ENCODE measurements at places on chromosomes 4 and X.
A peak's percentile ranks its signal among the peaks of the same experiment; 100 is the strongest.

DNA sequence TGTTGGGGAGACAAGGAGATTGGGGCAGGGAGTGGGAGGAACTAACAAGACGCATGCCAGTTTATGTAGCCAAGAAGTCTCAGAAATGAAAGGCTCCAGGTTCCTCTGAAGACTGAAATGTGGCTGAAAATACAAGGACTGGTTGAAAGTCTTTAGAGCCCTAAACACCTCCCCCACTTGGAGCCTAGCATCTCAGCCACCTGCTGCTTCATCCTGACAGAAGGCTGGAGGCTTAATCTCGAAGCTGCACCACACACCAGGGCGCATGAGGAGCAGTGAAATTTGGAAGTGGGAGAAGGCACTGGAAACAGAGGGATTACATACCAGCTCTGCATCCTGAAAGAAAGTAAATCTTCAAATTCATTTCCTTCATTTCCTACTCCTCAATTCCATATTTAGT lies 160.7 kb upstream of the FTHL17 start:
- no peak for DNase-seq

GRCh38 chrX:65480960-65481359 lies 53.6 kb downstream of the LAS1L start:
- no peak for DNase-seq

GRCh38 chrX:155027509-155028066 lies 944 bp downstream of the FUNDC2 start:
- peak; percentile 63 for DNase-seq

- DNase-seq = no peak
Measured at GRCh38 chr4:15343581-15343980, 84.3 kb upstream of the C1QTNF7 start.

- DNase-seq = no peak
Measured at GRCh38 chr4:150572704-150573504, 9.0 kb upstream of the MAB21L2 start.

GRCh38 chr4:85737254-85737653 lies 262.3 kb downstream of the ARHGAP24 start:
- DNase-seq = peak; percentile 44

DNA sequence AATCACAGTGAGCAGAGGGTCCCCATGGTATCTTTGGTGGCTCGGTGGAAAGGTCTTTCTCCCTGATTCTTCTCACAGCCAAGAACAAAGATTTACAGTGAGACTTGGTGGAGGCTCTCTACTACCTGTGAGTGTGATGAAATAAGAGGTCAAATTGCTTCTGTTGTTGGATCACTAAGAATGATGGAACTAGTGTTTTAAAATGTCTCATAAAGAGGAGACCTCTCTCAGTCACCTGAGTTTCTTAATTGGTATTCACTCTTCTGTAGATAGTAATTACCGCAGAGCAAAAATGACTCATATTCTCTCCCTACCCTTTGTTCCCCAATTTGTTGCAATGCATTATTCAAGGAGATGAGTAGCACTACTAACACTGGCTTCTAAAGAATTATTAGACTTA lies 100.9 kb upstream of the TBC1D9 start:
- no peak for DNase-seq

DNA sequence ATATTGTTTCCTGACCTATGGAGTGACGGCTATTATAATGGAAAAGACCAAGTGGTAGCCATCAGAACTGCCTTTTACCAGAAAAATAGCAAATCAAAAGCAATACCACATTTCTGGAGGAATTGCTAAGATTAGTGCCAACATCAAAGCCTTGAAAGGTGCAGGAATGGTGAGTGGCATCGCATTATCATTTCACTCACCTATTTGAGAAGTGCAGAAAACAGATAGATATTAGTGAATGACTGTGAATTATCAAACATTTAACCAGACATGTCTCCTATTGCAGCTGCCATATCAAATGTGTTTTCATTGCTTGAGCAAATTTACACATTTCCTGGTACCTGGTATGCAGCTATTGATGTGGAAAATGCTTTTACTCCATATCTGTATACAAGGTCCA lies 1638.1 kb upstream of the PABPC4L start:
- DNase-seq = no peak

DNA sequence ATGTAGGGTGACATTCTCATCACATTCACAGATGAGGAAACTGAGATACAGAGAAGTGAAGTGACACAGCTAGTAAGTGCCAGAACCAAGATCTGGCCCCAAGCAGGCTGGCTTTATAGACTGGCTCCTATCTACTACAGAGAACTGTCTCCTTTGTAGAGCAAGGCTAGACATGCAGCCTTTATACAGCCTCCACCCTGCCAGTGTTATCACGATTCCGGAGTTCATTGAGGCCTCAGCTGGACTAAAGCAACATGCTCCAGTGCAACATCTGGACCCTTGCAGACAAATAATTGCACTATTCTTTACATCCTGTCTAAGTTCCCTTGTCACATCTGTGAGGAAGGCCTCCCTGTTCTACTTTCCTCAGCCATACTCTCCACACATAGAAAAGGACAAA lies 58.0 kb upstream of the XIAP start:
- DNase-seq = no peak

- no peak for DNase-seq
Measured at GRCh38 chrX:64352081-64352480, 43.2 kb downstream of the MTMR8 start.

GRCh38 chr4:86496094-86497080 lies 97.7 kb upstream of the PTPN13 start:
- peak; percentile 55 for DNase-seq

GRCh38 chrX:13401724-13402123 lies 81.9 kb upstream of the ATXN3L start:
- DNase-seq = no peak

DNA sequence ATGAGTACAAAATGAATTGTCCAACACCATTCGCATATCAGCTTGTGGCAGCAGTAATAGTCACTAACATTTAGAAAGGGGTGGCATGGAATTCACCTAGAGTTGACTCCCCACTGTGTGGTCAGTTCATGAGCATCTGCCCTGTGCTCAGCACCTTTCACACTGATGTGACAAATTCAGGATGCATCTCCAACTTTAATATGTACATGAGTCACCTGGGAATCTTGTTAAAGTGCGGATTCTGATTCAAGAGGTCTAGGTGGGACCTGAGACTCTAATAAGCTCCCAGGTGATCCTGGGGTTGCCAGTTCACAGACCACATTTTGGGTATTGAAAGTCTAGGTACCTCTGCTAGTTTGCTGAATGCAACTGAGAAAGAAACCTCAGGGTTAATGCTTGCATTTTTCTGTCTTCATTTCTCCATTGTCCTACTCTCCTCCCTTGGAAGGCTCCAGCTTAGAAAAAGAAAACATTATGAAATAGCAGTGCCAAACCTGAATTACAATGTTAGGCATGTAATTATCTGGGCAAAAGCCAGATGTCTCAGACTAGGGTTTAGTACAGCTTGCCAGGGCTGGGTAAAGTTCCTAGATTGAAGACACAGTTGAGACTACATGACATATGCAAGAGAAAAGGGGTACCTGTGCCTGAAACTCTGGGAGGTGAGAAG lies 32.7 kb downstream of the TMSB4X start:
- no peak for DNase-seq

GRCh38 chr4:145773581-145774234 lies 93.8 kb downstream of the C4orf51 start:
- no peak for DNase-seq

DNA sequence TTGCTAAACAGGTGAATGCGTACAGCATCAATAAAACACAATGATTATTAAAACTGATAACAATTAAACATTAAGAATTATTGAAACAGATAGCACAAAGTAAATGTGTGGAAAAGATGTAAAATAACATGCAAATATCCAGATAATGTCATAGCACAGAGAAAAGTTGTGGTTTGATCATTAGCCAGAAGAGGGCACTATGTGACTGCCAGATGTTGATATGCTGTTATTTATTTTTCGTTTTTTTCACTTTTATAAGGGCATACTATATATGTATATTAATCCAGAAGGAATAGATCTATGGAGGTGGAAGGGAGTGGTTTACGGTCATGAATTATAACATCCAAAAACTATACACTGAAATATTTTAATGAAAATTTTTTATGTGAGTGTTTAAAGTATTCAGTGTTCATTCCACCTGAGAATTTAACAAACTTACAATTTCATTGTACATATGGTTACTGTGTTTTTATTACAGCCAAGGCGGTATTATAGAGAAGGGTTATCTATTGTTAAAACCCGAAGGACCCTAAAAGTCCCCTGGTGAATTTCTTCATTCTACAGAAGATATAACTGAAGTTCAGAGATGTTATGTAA lies 211.9 kb upstream of the UGT8 start:
- DNase-seq = peak; percentile 47

- peak; percentile 17 for DNase-seq
Measured at GRCh38 chr4:113908829-113909228, 70.6 kb downstream of the ARSJ start.

GRCh38 chrX:27555514-27555913 lies 34.6 kb upstream of the DCAF8L2 start:
- peak; percentile 69 for DNase-seq

- no peak for DNase-seq
Measured at GRCh38 chr4:73252001-73252400, 6.6 kb downstream of the ANKRD17 start.

DNA sequence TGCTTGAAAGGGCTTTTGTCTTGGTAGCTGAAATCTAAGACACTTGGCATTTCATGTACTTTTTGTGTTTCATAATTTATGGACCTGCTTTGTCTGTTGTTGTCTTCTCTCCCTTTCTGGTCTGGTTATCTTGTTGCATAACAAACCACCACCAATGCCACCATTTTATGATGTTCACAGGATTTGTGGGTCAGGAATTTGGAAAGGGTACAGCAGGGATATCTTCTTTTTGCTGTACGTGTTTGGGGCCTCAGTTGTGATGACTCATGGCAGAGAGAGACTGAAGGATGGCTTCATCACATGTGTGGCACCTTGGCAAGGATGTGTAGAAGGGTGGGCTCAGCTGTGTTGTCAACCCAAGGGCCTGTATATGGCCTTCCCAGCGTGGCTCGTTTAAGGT lies 35.2 kb downstream of the KDM6A start:
- DNase-seq = peak; percentile 49

DNA sequence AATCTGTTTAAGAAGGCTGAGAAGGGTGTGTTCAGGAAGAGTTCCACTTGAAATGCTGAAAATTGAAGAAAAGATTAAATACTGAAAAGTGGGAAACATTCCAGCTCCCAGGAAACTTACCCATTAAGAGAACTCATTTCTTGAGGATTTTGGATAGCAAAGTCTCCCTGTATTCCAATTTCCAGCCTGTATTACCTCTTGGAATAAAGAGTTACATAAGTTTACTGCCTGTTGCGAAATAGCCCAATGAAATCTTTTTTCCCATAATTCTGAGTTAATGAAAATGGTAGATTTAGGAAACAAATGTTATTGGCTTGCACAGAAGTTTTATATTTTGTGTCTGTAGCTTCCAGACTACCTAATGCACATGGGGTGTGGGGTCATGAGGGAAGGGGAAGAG lies 12.0 kb downstream of the NHSL2 start:
- DNase-seq = no peak

DNA sequence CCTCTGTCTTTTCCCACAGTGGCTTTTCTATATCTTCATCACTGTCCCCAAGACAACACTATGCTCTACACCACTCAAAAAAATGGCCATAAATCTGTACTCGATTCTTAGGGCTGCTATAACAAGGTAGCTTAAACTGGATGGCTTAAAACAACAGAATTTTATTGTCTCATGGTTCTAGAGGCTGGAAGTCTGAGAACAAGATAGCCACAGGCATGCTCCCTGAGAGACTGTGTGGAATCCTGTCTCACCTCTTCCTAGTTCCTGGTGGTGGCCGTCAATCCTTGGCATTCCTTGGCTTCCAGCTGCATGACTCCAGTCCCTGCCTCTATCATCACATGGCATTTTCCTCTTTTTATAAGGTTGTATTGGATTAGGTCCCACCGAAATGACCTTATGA lies 70.7 kb upstream of the DCLK2 start:
- no peak for DNase-seq

DNA sequence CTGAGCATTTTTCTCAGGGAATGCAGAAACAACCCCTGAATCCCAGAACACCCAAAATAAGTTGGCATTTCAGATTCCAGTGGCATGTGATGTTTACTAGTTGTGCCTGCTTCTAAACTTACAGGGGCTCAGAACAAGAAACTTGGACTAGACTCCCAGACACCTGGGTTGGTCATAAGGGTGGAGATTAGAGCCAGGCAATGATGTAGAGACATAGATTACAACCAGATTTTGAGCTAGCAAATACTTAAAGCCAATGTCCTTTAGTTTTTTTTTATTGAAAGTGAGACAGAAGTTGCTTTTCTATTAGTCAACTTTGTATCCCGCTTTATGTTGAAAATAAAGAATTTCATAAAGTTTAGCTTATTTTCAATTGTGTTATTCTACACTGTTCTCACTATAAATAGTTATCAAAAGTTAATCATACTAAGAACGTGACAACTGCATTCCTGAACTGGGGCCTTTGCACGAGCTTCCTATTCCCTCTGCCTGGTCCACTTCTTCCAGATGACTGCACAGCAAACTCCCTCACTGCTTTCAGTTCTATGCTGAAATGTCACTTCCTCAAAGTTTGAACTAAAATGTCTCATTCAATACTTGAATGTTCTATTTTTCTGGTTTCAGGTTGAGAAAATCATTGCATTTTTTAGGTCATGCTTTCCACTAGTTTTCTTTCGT lies 224.7 kb upstream of the PPP1R2C start:
- DNase-seq = no peak

- peak; percentile 69 for DNase-seq
Measured at GRCh38 chr4:72418458-72418857, 150.6 kb downstream of the ADAMTS3 start.

DNA sequence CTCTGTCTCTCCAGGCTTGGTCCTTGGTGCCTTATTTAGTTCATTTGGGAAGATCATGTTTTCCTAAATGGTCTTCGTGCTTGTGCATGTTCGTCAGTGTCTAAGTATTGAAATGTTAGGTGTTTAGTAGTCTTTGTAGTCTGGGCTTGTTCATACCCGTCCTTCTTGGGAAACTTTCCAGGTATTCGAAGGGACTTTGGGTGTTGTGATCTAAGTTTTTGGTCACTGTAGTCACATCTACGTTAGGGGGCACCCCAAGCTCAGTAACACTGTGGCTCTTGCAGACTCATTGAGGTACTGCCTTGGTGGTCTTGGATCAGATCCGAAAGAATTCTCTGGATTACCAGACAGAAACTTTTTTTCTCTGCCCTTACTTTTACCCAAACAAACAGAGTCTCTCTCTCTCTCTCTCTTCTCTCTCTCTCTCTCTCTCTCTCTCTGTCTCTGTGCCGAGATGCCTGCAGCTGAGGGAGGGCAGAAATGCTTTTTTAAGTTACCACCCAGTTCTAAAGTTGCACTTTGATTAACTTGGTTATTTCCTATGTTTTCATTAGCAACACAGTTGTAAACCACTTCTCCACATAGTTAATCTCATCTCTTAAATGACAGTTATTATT lies 67.6 kb upstream of the SLC7A3 start:
- peak; percentile 42 for DNase-seq

GRCh38 chr4:76007089-76007862 lies at the start of gene CXCL9:
Gene CXCL9 (minus strand): TSS chr4:76007509. CDS start chr4:76007449, 60 bp downstream.
- no peak for DNase-seq

GRCh38 chrX:75151827-75152592 lies 4.1 kb downstream of the ABCB7 start:
- DNase-seq = no peak

GRCh38 chr4:25172961-25173915 lies 13.0 kb upstream of the SEPSECS start:
- peak; percentile 49 for DNase-seq

All from SK-MEL-5 (cell line).